Hematopoietic multipotent progenitor cell treated with erythropoietin and hydrocortisone succinate and interleukin-3 and kit ligand, for 8 days (in vitro differentiated cells): ENCODE measurements at places on chromosomes 1 and 21.

GRCh38 chr1:5998051-5998905, 6.1 kb upstream of the NPHP4 start:
- no peak for DNase-seq

- no peak for DNase-seq
Measured at GRCh38 chr1:116472431-116472961, 98.3 kb downstream of the CD58 start.

DNA sequence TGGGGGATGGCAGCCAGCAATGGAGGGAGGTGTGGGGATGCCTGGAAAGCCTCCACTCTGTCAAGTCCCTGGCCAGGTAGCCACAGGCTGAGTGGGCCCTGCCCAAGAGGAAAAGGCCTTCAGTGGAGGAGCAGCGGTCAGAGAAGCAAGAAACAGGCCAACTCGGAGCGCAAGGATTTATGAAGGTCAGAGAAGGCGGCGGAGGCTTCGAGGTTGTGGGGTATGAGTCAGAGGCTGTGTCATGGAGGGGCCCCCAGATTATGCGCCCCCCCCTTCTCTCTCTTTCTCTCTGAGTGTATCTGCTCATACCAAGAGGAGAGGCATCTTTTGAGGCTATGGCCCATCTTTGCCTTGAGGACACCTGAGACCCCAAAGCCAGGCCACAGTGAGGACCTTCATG, 99.5 kb downstream of the CASZ1 start:
- DNase-seq: no peak

GRCh38 chr21:32994305-32994704, 31.4 kb upstream of the OLIG2 start:
- peak; percentile 51 for DNase-seq
